Hepatocyte (in vitro differentiated cells): ENCODE measurements at places on chromosomes 13 and 19.
A peak's percentile ranks its signal among the peaks of the same experiment; 100 is the strongest.

DNA sequence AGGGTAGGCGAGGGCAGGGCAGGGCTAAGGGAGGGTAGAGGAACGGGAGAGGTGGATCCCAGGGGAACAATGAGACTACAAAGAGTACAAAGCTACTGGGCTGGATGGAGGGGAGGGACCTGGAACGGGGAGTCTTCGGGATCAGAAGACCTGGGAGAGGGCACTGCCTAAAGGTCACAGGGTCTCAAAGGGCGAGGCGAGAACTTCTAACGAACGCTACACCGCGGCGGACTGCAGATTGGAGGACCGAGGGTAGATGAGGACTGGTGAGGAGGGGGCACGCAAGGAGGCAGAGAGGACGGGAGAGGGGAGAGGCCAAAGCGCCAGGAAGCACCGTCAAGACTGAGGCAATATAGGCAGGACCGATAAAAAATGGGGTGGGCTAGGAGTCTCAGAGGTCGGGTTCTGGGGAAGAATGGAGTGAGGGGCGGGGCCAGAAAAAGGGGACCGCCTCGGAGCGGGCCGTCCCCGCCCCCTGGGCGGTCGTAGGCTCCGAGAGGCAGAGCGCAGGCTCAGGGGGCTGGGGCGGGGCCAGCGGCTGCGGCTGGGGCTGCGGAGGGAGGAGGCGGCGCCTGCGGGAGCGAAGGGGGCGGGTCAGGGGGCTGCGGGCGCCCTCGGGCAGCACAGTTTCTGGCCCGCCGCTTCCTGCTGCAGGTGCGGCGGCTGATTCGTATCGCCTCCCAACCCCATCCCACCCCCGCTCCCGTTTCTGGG lies 1.3 kb upstream of the KCNC3 start:
- peaks cover 30% of the 10 kb centered on the region for H3K27me3 ChIP-seq
- peak overlapping the region; percentile 93 for H3K27ac ChIP-seq

DNA sequence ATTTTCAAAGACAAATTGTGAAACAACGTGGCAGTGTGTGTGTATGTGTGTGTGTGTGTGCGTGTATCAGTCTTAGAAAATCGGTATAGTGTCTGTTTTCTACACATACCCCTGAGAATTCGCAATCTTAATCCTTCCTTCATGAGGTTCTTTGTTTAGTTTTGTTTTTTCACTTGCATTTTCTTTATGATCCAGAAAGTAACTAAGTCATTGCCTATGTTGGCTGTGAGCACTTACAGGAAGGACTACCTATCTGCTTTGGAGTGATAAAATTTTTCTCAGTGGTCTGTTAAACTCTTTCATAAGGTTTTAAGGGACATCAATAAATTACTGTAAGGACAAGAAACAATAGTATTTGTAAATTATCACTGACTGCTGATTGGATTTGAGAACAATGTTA lies 1587.1 kb downstream of the PCDH9 start:
- no peak for DNase-seq
- H3K36me3 ChIP-seq = no peaks in the 10 kb centered on the region
- no peak overlapping the region for H3K4me3 ChIP-seq
- no peak overlapping the region for H3K27ac ChIP-seq

GRCh38 chr13:112767506-112768471 lies 78.0 kb downstream of the ATP11A start:
- DNase-seq = no peak
- H3K36me3 ChIP-seq = no peaks in the 10 kb centered on the region
- H3K4me3 ChIP-seq = no peak overlapping the region
- H3K27me3 ChIP-seq = no peaks in the 10 kb centered on the region

DNA sequence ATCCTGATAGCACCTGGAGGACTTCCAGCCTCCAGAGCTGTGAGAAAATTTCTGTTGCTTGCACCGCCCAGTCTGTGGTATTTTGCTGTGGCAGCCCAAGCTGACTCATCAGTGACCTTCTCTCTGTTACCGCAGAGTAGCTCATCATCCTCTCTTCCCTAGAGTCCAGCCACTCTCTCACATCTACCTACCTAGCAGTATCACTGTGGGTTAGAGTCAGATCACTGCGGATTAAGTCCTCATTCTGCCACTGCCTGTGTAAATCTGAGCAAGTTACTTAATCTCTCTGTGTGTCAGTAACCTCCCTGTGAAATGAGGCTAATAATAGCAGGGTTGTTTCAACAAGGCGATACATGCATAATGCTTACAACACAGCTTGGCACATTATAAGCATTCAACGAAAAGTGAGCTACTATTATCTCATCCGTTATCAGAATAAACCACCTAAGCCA lies 40.3 kb upstream of the USPL1 start:
- H3K4me1 ChIP-seq = no peaks in the 10 kb centered on the region
- H3K36me3 ChIP-seq = no peaks in the 10 kb centered on the region
- H3K27me3 ChIP-seq = no peaks in the 10 kb centered on the region
- no peak overlapping the region for H3K4me3 ChIP-seq
- DNase-seq = peak; percentile 8
- H3K27ac ChIP-seq = no peak overlapping the region

GRCh38 chr13:105925496-105925895 lies 610.0 kb downstream of the EFNB2 start:
- peak; percentile 11 for DNase-seq
- H3K36me3 ChIP-seq = no peaks in the 10 kb centered on the region
- H3K4me3 ChIP-seq = no peak overlapping the region
- H3K27ac ChIP-seq = no peak overlapping the region
- peaks cover 4% of the 10 kb centered on the region for H3K4me1 ChIP-seq
- H3K27me3 ChIP-seq = no peaks in the 10 kb centered on the region

DNA sequence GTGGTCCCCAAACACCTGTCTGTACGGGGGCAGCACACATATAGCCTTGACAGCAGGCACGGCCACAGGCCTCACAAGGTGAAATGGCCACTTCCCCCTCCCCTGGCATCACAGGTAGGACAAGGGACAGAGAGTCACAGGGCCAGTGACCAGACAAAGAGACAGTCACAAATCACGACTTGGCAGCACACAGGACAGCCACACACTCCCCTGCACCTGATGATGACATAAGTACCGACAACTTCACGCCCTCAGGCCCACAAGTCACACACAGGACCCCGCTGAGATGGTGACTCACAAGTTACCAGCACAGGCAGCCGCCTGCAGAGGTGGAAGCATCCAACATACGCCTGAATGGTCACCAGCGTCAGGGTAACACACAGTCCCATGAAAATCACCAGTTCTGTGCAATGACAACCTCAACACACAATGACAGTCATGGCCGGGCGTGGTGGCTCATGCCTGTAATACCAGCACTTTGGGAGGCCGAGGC lies 16.5 kb downstream of the TYK2 start:
- H3K4me3 ChIP-seq = no peak overlapping the region
- no peaks in the 10 kb centered on the region for H3K36me3 ChIP-seq
- no peak for DNase-seq
- H3K27me3 ChIP-seq = no peaks in the 10 kb centered on the region
- H3K27ac ChIP-seq = no peak overlapping the region
- H3K4me1 ChIP-seq = no peaks in the 10 kb centered on the region

- H3K27ac ChIP-seq = peak overlapping the region; percentile 86
- peak; percentile 34 for DNase-seq
- peak overlapping the region; percentile 74 for H3K4me3 ChIP-seq
Measured at GRCh38 chr13:102597029-102597961, 509 bp downstream of the TPP2 start.

DNA sequence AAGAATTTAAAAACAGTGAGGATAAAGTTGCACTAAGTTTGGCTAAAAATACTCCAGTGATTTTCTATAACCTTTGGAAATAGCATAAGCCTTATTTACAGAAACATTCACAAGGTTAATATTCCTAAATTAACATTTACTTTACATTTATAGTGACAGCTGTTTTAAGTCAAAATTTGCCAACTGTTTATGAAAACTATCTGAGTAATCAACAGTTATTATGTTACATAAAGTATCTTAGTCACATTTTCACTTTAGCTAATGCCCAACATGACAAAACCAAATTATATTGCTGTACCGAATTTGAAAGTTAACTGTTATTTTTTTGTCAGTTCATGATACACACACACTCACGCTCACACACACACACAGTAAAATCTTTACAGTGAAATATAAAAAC lies 1.2 kb downstream of the TNFRSF19 start:
- DNase-seq = no peak
- H3K27ac ChIP-seq = peak overlapping the region; percentile 36
- no peaks in the 10 kb centered on the region for H3K27me3 ChIP-seq
- H3K4me3 ChIP-seq = peak overlapping the region; percentile 4
- peaks cover 3% of the 10 kb centered on the region for H3K4me1 ChIP-seq

- DNase-seq = no peak
- no peaks in the 10 kb centered on the region for H3K4me1 ChIP-seq
- no peaks in the 10 kb centered on the region for H3K27me3 ChIP-seq
- H3K36me3 ChIP-seq = no peaks in the 10 kb centered on the region
- no peak overlapping the region for H3K27ac ChIP-seq
- no peak overlapping the region for H3K4me3 ChIP-seq
Measured at GRCh38 chr19:2771786-2772674, 11.0 kb downstream of the SGTA start.

- H3K36me3 ChIP-seq = no peaks in the 10 kb centered on the region
- peaks cover 4% of the 10 kb centered on the region for H3K4me1 ChIP-seq
- H3K27ac ChIP-seq = peak overlapping the region; percentile 47
- peak overlapping the region; percentile 16 for H3K4me3 ChIP-seq
Measured at GRCh38 chr19:46426506-46427162, 2.1 kb downstream of the PNMA8C start.

DNA sequence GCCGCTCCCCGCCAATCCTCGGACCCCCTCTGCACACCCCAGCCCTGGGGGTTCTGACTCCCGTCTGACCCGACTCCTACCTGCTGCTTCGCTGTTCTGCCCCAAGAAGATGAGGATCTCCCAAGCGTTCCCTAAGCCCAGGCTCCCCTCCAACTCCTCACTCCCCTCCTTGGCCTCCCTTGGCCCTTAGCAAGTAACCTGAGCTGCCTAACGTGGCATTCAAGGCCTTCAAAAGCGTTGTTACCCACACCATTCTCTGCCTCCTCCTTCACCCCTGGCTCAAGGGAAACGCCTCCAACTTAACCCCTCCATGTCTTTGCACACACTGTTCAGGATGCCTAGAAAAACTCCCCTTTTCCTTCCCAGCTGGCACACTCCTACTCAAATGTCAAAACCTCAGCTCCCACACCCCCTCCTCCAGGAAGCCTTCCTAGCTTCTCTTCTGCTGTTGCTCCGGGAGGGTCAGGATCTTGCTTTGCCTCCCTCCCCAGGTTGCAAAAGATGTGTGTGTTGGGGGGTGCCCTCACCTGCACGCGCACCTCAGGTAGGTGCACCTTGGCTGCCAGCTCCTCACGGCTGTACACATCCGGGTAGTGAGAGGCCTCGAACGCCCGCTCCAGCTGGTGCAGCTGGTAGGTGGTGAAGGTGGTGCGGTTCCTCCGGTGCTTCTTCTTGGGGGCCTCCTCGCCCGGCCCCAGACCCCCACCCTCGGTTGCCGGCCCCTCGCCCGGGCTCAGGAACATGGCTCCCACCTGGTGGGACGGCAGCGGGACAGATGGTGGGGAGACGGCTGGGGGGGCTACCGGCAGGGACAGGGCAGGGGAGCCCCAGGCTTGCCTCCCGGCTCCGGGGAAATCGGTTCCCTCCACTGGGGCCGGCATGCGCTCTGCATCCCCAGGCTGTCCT lies 775 bp downstream of the RAX2 start:
- no peak overlapping the region for H3K4me3 ChIP-seq
- H3K27ac ChIP-seq = no peak overlapping the region
- H3K27me3 ChIP-seq = no peaks in the 10 kb centered on the region
- no peaks in the 10 kb centered on the region for H3K4me1 ChIP-seq
- H3K36me3 ChIP-seq = no peaks in the 10 kb centered on the region

DNA sequence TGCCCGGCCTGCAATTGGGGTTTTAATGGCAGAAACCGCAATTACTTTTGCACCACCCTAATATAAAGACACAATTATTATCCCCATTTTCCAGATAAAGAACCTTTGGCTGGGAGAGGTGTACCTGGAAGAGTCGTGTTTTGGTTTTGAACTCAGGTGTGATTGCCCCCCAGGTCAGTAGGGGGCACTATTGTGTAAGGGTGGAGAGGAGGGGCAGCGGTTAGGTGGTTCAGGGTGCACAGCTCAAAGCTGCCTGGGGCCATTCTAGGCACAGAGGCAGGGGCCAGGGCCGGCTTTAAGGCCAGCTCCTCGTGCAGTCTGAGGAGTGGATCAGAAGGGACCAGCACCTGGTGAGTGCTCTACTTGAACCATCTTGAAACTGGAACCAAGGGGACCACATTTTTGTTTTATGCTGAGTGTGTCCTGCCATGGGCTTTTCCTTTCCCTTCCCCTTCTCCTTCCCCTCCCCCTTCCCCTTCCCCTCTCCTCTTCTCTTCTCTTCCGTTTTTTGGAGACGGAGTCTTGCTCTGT lies 5.8 kb upstream of the FCGRT start:
- no peak overlapping the region for H3K27ac ChIP-seq
- no peak overlapping the region for H3K4me3 ChIP-seq
- no peaks in the 10 kb centered on the region for H3K36me3 ChIP-seq

- DNase-seq = no peak
- no peaks in the 10 kb centered on the region for H3K27me3 ChIP-seq
- H3K36me3 ChIP-seq = no peaks in the 10 kb centered on the region
- H3K4me3 ChIP-seq = no peak overlapping the region
Measured at GRCh38 chr13:39374741-39375189, 228.2 kb downstream of the LHFPL6 start.

DNA sequence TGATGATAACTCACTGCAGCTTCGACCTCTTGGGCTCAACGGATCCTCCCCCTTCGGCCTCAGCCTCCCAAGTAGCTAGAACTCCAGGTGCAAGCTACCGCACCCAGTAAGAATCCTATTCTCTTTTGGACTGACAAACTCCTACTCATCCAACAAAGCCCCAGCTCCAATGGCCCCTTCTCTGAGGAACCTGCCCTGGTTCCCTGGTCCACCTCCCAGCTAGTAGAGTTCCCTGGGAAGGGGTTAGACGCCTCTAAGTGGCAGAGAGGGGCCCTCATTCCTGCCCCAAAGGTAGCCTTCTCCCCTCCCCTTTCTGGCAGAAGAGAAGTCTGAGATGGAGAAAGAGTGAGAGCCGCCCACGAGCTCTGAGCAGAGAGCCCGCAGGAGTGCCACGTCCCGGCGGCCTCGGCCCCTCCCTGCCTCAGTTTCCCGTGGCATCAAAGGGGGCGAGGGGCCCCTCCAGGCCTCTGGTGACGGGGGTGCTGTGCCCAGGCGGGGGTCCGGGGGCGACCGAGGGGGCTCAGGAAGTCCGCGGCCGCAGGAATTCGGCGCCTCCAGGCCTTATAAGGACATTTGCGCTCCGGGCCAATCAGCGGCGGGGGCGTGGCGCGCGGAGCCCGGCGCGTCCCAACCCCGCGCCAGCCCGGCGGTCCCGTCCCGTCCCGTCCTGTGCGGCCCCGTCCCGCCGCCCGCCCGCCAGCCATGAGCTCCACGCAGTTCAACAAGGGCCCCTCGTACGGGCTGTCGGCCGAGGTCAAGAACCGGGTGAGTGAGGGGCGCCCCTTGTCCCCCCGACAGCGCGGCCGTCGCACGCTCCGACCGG lies at the start of gene CNN2:
Gene CNN2 (plus strand): TSS at position 649 of the 823 bp plus-strand sequence. CDS start 54 bp downstream, at position 703.
- peaks cover 31% of the 10 kb centered on the region for H3K4me1 ChIP-seq
- H3K27me3 ChIP-seq = no peaks in the 10 kb centered on the region
- peak within 1 kb of the TSS; percentile 99 for H3K4me3 ChIP-seq
- H3K27ac ChIP-seq = peak within 1 kb of the TSS; percentile 100

DNA sequence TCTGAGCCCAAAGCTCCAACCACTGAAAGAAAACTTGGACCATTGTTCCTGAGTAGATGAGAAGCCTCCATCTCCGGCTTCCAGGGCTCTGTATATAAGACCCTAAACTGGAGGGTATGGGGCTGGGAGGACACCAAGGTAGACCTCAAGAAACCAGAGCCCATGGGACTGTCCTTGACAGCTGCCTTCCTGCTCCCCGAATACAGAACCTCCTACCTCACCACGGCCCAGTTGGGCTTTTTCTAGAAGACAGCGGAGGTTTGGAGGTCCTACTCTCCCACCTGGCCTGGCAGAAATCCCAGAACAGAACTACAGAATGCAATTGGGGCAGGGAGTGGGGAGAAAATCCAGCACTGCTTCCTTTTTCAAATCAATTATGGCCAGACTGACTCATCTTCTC lies 177.3 kb upstream of the ZNF507 start:
- no peaks in the 10 kb centered on the region for H3K36me3 ChIP-seq
- no peaks in the 10 kb centered on the region for H3K4me1 ChIP-seq
- H3K27ac ChIP-seq = no peak overlapping the region
- DNase-seq = no peak
